ENCODE measurements at places on chromosomes 1 and 21.

DNA sequence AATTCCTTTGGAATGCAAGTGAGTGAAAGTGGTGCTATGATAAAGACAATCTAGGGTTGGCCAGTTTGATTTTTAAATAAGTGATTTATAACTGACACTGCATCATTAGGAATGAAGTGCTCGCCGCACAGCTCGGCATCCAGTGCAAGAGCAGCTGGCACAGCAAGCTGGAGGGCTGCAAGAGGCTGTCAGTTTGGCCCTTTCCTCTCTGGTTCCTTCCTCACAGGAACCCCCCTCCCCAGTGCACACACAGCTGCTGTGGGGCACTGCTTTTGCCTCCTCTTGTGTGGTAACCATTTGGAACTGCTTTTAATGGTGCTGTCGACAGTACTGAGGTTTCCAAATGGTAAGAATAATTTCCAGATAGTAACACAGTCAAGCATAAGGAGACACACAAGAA is 10.4 kb upstream of the BCAR3 start:
- no peak for DNase-seq

DNA sequence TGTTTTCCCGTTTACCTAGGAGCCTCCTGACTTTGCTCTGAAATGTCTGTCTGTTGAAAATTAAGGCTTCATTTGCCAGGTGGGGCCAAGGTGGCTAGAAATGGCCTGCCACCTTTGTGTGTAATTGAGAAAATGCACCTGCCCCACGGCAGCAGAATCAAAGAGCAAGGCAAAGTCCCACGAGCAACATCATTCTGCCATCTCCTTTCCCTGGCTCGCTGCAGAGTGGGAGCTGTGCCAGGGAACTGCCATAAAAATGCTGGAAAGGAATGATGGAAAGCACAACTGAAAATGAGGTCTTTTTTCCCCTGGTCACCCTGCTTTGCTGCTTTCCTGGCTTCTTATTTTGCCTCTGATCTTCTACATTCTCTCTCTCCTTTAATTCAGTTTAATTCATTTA is 5.5 kb upstream of the OLFML2B start:
- DNase-seq = no peak

DNA sequence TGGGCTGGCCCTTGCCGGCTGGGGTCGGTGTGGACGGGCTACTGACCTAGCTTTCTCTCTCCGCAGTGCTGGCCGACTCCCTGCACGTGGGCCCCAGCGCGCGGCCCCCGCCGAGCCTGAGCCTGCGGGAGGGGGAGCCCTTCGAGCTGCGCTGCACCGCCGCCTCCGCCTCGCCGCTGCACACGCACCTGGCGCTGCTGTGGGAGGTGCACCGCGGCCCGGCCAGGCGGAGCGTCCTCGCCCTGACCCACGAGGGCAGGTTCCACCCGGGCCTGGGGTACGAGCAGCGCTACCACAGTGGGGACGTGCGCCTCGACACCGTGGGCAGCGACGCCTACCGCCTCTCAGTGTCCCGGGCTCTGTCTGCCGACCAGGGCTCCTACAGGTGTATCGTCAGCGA is 34.9 kb downstream of the PTGFRN start:
- no peak for DNase-seq

- DNase-seq = no peak
Measured at GRCh38 chr1:208799186-208799585, 555.0 kb upstream of the PLXNA2 start.

GRCh38 chr1:78054559-78054958 is 8.8 kb downstream of the GIPC2 start:
- DNase-seq = peak; percentile 43

- DNase-seq = peak; percentile 26
Measured at GRCh38 chr1:218164111-218164929, 120.8 kb upstream of the RRP15 start.

DNA sequence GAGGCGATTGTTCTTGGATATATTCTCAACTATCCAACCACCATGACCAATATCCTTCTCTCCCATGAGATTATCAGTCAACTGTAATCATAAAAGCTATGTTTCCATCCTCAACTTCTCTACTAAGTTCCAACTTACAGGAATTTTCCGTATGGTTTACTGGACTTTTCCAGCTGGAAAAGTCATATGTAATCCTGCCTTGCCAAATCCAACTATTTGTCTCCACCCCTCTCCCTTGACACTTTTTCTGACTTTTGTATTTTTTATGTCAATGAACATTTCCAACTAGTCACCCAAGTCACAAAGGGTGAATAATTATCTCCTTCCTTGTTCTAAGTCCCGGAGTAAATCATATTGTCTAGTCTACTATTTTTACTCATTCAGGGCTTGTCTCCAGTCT is 293.1 kb downstream of the USP25 start:
- DNase-seq = no peak

DNA sequence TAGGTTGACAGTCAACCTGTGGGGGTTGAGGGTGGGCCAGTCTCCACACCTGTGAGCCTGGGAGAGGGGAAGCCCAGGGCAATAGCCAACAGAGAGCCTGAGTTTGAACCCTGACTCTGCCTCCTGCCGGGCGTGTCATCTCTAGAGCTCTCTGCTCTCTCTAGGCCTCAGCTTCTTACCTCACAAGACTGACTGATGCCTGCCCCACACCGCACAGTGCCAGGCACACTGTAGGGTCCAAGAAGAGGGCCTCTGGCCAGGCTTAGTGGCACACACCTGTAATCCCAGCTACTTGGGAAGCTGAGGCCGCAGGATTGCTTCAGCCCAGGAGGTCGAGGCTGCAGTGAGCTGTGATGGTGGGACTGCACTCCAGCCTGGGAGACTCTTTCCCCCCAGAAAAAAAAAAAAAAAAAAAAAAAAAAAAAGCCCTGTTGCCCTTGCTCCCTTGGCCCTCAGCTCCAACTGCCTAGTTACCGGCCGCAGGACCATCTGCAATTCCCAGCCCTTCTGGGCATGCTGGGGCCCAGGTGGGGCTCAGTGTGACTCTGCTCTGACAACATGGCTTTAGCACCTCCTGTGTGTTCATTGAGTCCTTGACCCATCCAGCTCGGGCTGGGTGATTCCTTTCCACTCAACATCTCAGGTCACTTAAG is 25.1 kb downstream of the GRHL3 start:
- no peak for DNase-seq

- no peak for DNase-seq
Measured at GRCh38 chr1:162059721-162060120, 9.8 kb upstream of the NOS1AP start.

DNA sequence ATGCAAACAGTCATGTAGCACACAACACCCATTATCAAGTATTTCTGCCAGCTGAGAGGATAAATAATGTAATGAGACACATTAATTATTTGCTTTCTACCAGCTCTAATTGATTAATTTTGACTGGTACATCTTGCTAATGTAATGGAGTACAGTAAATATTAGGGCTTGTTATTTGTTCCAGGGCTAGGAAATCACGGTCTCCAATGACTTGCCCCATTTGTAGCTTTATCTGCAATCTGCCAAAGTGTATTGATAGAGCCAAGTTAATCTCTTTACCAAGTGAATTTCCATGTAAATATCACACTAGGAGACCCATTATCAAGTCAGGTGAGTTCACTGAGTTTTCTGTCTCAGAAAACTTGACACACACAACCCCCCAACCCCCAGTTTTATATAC is 55.1 kb downstream of the RGS13 start:
- no peak for DNase-seq

DNA sequence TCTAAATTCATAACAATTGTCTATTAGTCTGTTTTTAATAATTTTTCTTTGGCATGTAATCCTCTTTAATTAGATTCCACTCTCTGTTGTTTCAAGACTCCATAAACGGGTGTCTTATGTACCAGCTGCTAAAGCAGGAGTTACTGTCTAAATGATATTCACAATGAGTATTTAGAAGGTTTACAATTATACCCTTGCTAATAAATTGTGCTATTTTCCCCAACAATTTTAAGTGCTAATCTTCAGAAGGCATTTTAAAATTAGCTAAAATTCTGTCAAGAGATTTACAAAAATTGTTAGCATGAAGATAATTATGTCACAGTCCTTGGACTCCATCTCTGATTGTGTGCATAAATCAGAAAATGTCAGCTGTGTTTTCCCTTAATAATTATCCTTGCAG is 83.7 kb downstream of the DPYD start:
- no peak for DNase-seq

DNA sequence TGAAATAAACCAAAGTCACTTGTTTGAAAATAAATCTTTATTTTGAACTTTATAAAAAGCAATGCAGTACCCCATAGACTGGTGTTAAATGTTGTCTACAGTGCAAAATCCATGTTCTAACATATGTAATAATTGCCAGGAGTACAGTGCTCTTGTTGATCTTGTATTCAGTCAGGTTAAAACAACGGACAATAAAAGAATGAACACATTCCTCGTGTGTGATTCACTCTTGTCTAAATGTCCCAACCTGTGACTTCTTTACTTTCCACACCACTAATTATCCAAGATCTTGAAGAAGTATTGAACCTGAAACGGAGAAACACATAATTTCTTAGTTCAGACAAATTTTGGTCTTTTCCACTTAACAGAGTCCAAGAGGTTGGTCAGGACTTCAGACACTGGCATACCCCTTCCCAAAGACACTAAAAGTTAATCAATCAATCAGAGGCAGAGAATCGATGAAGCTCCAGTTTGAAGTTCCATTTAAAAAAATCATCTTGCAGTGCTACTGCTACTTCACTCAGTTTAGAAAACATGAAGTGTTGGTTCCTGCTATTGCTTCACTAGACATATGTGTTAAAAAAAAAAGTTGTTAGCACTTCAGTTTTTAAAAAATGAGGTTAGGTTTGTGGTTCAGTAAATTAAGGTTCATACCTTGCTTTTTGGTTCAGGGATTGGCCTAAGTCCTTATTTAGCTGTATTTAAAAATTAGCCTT is 26.2 kb downstream of the ATP1B1 start:
- no peak for DNase-seq

- no peak for DNase-seq
Measured at GRCh38 chr1:209791920-209792319, 7.6 kb upstream of the C1orf74 start.

DNA sequence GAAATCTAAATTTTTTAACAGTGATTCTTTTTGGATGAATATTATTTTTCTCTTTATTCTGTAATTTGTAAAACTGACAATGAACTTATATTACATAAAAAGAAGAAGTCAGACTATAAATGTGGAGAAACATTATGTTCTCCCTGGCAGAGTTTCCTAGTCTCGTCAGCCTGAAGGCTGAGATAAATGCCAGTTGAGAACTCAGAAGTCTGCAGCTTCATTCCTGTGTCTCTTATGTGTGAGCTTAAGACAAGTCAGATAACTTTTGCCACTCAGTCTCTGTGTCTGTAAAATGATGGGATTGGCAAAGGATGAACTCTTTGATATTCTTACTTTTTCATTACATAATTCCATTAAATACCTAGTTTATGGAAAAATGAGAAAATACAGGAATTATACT is 568.8 kb upstream of the ZRANB2 start:
- DNase-seq = no peak

DNA sequence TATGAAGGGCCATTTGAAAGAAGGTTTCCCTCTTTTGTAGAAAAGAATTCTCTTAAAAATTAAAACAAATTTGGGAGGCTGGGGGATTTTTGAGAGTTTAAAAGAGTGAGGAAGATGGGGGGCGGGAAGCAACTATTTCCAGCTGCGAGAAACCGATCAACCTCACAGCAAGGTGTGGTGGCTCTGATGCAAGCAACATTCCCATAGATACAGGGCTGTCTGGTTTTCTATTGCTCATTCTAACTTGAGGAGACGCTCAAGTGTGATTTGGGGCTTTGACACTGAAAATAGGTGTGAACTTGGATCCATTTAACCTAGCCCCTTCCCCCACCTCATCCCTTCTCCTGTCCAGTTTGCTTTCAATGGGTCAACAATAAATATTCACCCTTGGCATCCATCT is 7.2 kb downstream of the RUNX1 start:
- DNase-seq = no peak

DNA sequence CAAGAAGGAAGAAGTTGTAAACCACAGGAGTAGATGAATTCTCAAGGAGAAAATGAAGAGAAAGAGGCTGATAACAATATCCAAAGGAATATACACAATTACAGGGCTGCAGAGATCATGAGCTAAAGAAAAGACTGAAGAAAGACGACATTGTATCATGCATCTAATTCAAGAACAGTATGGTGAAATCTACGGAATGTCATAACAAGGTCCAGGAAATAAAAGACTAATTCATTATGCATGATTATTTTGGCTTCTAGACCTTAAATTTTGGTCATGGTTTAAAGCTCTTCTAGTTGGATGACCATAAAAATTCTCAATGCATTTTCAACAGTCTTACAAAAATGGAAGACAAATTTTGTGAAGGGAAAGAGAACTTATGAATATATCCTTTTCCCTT is 71.7 kb downstream of the SH3GLB1 start:
- no peak for DNase-seq

GRCh38 chr1:178540646-178541045 is 27.7 kb downstream of the TEX35 start:
- DNase-seq = peak; percentile 86

DNA sequence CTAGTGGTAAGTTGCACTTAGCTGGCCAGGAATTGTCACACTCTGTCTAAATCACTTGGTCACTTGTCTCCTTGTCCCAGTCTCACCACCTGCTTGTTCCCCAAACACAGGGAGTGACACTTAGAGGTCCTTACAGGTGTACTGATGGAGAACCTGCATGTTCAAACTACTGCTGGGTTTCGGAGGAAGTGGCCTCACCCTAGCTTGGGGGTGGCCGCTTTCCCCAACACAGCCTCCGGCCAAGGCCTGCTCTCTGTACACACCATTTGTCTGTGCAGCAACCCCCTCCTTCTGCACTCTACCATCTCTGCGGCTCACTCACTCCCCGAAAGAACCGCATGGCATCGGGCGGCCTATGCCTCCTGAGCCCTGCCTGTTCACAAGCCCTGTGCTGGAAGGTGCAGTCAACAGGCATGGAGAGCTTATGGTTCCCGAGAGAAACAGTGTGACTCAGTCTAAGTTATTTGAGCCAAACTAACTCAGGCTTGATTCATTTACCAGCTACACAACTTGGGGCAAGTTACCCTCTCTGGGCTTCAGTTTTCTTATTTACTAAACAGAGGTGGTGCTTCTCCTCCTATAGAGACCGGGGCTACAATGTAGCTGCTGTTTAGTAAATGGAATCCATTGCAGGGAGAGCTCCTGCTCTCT is 10.5 kb upstream of the SPRR4 start:
- DNase-seq = no peak

DNA sequence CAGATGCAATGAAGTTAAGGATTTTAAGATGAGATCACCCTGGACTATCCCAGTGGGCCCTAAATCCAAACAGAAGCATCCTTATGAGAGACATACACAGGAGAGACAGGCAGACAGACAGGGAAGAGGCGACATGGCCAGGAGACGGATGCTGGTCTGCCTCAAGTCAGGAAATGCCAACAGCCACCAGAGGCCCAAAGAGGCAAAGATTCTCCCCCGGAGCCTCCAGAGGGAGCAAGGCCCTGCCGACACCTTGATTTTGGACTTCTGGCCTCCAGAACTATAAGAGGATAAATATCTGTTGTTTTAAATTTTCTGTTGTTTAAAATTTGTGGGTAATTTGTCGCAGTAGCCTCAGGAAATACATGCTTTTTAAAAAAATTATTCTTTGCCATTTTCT is 116.4 kb downstream of the GLIS1 start:
- DNase-seq = no peak

All from iris pigment epithelial cell (primary cell).